Stromal cell of bone marrow (primary cell): ENCODE measurements at places on chromosomes 1 and 21.

GRCh38 chr1:223710179-223711133, 1.9 kb upstream of the CAPN2 start:
- no peak for DNase-seq

- no peak for DNase-seq
These were observed 28.5 kb downstream of the PLEKHA6 start for GRCh38 chr1:204331275-204331674.

GRCh38 chr1:194684636-194685035, 1498.2 kb upstream of the B3GALT2 start:
- no peak for DNase-seq

DNA sequence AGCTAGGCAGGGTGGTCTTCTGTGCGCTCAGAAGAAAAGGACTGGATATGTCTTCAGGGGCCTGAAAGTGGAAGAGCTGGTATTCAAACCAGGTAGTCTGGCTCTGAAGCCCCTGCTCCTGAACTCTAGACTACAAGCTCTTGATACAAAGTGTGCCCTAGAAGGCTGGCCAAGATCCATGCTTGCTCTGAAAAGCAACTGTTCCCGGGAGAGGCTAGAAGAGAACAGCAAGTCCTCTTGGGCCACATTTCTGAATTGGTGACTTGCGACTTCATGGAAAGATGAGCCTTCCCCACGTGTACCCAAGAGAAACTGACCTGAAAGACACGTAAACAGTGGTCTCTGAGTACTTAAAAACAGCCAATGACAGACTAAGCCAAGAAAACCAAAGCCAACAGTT, 123.3 kb upstream of the GRIK3 start:
- DNase-seq, result no peak

DNA sequence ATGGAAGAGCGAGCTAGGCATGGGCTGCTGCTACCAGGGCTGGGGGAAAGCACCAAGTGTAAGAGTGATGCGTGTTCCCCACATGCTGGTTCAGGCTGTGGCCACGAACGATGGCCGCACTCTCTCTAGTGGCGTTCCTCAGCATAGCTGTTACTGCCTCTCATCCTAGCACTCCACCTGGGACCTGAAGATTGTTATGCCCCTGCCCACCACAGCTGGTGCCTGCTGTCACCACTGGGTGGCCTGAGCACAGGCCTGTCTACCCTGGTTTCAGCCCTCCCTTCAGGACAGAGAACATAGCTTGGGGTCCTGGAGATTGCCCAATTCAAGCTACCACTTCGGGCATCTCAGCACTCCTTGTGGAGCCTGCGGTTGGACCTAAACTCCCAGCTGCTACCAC, 80.1 kb upstream of the PDC start:
- DNase-seq, result no peak

DNA sequence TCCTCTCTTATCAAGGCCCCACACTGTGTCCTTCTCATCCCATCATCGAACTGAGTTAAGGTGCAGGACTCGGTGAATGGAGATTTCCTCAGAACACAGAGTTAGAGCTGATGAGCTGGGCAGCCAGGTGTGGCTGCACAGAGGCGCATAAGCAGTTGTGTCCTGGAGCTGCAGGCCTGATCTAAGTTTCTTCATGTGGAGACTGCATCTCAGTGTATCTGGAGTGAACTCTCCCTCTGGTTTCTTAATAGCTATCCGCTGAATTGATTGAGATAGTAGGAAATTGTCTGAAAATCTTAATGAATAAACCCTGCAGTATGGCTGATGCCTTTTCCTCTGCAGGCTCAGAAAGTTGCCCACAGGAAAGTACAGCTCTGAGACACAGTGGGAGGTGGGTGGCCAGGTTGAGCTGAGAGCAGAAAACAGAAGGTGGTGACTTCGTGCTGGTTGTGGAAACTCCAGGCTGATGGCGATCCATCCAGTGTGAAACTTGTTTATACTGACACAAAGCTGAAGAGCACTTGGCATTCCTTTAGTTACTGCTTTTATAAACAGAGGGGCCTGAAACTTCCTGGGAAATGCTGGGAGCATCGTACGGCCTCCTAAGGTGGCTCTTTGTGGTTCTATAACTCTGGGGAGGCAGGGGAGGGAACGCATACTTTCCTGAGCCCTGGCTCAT, 67.4 kb upstream of the F3 start:
- no peak for DNase-seq
